GM18507 (cell line): ENCODE measurements at places on chromosomes 3 and 15.

DNA sequence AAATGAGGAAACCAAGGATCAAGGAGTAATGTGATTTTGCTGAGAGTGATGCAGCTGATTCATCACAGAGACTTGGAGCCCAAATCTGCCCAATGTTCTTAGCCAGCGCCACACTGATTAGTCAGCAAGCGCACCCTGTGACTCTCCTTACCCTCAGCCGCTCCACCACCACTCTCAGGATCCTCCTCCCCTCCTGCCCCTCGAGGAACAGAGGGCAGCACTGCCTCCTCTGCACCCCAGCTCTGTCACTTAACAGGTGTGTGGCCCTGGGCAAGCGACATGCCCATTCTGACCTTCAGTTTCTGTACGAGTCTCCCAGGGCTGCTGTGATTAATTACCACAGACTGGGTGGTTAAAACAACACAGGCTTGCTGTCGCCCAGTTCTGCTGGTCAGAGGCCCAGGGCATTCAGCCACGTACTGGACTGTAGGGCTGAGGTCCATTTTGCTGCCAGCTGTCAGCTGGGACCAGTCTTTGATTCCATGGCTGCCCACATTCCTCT, 36.1 kb upstream of the HRH1 start:
- no peak for DNase-seq

- no peak for DNase-seq
Measured at GRCh38 chr3:160154033-160154432, 71.2 kb upstream of the C3orf80 start.

DNA sequence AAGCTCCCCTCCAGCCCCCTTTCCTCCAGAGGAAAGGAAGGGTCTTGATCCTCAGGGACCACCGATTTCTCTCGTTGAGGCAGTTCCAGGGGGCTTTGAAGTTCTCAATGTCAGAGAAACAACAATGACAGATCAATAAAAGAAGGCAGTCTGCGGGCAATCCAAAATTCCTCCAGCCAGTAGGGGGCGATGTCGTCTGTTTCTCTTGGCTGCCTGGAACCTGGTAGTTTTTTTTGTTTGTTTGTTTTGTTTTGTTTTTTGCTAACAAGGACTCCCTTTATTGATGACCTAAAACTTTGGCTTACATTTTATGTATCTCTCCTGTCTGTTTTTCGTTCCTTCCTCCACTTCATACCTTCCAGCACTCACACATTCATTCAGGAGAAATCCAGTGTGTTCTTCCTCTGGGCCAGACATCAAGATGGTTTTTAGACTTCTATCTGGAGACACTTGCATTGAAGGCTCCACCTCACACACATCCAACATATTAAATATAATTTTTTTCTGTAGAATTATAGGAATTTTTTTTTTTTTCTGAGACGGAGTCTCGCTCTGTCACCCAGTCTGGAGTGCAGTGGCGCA, 276.6 kb downstream of the RPLP1 start:
- no peak for DNase-seq

GRCh38 chr15:32838820-32839219, 121.0 kb downstream of the GREM1 start:
- DNase-seq = no peak

DNA sequence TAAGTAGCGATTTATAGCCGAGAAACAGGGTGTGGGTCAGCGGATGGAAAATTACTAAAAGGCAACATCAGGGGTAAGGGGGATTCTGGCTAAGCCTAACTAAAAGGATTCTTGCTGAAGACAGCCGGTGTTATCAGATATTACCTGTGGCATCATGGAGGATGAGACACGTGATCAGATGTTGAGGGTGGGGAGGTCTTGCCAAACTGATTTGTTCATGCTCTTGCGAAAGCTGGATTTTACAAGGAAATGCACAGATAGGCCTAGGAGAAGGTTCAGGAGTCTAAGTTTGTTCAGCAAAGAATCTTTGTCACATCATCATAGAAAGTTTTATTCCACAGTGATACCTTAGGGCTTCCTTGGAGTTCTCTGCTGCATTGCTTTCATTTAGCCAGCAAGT, 396.8 kb upstream of the TBL1XR1 start:
- no peak for DNase-seq

- DNase-seq = peak; percentile 25
Measured at GRCh38 chr15:58227706-58228543, 89.7 kb downstream of the AQP9 start.

- no peak for DNase-seq
Measured at GRCh38 chr15:33994005-33994615, 25.8 kb downstream of the CHRM5 start.

- DNase-seq = no peak
Measured at GRCh38 chr3:101193957-101194356, 126.4 kb downstream of the IMPG2 start.

DNA sequence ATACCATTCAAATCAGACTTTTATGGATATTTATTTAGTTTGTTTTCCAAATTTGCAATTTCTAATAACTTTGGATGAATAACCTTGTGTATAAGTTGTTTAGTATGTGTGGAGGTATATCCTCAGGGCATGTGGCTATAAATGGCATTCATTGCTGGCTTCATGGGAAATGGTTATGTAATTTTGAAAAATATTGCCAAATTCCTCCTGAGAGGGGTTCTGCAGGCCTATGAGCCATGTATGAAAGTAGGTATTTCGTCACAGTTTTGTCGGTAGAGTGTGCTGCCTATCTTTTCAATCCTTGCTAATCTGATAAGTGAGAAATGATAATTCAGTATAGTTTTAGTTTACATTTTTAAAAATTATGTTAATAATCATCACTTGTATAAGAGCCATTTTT, 256.4 kb upstream of the ZNF385D start:
- no peak for DNase-seq

GRCh38 chr3:51734572-51734907, 27.7 kb downstream of the GRM2 start:
- DNase-seq = no peak

GRCh38 chr3:184176377-184177330, 2.0 kb downstream of the AP2M1 start:
- no peak for DNase-seq

DNA sequence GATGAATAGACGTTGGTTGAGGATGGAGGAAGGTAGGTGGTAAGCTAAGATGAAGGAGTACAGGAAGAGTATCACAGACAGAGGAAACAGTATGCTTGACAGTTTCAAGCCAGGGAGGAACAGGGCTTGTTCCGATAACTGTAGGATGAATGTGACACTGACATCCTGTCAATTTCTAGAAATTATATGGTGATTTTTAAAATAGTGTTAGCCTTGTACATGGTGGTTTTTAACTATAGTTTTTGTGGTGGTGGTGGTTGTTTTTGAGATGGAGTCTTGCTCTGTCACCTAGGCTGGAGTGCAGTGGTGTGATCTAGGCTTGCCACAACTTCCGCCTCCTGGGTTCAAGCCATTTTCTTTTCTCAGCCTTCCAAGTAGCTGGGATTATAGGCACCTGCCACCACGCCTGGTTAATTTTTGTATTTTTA, 92.8 kb downstream of the FNDC3B start:
- DNase-seq = no peak

DNA sequence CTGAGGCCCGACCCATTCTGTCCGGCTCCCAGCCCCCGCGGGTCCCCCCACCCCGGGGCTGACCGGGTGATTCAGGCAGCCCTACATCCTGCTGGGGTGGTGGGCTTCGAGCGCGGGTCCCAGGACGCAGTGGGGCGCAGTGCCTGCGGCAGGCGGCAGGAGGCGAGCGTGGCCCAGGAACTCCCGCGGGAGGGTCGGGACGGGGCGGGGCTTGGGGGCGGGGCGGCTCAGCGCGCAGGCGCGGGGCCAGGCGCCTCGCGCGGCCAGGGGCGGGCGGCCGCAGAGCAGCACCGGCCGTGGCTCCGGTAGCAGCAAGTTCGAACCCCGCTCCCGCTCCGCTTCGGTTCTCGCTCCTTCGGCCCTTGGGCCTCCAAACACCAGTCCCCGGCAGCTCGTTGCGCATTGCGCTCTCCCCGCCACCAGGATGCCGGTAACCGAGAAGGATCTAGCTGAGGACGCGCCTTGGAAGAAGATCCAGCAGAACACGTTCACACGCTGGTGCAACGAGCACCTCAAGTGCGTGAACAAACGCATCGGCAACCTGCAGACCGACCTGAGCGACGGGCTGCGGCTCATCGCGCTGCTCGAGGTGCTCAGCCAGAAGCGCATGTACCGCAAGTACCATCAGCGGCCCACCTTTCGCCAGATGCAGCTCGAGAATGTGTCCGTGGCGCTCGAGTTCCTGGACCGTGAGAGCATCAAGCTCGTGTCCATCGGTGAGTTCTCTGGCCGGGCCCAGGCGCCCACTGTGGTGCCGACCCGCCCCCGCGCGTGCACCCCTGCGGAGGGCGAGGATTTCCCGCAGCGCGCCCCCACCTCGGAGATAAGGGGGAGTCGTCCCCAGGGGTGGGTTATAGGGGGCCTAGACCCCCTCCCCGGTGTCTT, at the start of gene FLNB:
Gene FLNB, plus strand, starts transcription at position 282 of the 885 bp plus-strand sequence. Its CDS starts 143 bp downstream, at position 425.
- peak; percentile 97 for DNase-seq

- no peak for DNase-seq
Measured at GRCh38 chr3:37953707-37954394, 36.7 kb upstream of the VILL start.

DNA sequence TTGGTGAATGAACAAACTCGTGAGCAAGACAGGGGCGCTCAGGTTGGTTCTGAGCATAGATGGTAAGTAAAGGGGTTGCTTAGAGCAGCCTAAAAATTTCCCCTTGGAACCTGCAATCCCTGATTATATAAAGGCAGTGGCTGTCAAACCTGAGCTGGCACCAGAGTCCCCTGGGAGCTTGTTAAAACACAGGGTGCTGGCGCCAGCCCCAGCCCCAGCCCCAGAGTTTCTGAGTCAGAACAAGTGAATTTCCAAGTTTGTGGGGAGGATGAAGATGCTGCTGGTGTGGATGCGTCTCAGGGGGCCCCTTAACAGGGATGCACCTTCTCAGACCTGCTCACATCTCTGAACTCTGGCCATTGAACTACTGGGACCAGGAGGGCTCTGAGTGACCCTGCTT, 48.2 kb downstream of the FEM1B start:
- no peak for DNase-seq

DNA sequence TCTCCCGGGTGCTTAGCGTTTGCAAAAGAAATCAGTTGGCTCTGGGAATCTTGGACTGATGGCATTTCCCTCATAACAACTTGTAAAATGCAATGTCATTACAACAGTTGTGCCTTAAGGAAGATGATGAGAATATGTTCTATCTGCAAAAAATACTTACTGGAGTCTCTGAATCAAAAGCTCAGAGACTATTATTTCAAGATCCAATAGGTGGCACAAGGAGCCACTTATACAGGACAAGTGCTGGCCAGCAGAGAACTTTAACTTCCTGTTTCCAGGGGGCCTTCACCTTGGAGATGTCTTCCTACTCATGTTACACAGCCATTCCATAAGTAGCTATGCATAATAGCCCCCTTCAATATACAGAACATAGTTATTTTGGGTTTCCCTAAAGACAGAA, 8.9 kb upstream of the RPS27L start:
- DNase-seq = no peak
